ENCODE measurements at places on chromosomes 12 and 14. TPM values are rescaled to one million over a fixed set of nuclear protein-coding genes. Genes with fewer than 3 reads are reported as not detected.

HVCN1 gene
- total RNA-seq = 3.9 TPM

LGALS3 gene
- 98.5 TPM for total RNA-seq

FGD6 gene
- 11.0 TPM for total RNA-seq

C12orf56 gene
- total RNA-seq = not detected

CCDC85C gene
- total RNA-seq = 5.7 TPM

LRRC43 gene
- 1.5 TPM for total RNA-seq

CCDC92 gene
- 7.0 TPM for total RNA-seq

PSEN1 gene
- total RNA-seq = 43.2 TPM

RILPL1 gene
- 3.1 TPM for total RNA-seq

All from dermis microvascular lymphatic vessel endothelial cell (primary cell).